ENCODE measurements at places on chromosomes 13 and 19.

GRCh38 chr19:5430237-5430636 is 25.0 kb upstream of the ZNRF4 start:
- DNase-seq = no peak

- no peak for DNase-seq
Observed at GRCh38 chr13:100089465-100090032, 656 bp downstream of the PCCA start.

DNA sequence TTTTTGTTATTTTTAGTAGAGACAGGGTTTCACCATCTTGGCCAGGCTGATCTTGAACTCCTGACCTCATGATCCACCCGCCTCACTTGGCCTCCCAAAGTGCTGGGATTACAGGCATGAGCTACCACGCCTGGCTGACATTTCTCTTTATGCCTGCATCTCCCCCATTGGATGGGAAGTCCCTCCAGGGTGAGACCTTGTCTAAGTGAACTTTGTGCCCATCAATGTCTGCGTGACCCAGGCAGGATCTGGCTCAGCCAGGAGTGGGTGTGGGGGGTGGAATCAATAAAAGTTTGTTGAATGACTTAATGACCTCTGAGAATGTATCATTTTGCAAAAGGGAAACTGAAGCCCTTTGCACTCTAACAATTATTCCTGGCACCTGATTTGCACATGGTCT is 1.8 kb upstream of the ARRDC5 start:
- DNase-seq = no peak

DNA sequence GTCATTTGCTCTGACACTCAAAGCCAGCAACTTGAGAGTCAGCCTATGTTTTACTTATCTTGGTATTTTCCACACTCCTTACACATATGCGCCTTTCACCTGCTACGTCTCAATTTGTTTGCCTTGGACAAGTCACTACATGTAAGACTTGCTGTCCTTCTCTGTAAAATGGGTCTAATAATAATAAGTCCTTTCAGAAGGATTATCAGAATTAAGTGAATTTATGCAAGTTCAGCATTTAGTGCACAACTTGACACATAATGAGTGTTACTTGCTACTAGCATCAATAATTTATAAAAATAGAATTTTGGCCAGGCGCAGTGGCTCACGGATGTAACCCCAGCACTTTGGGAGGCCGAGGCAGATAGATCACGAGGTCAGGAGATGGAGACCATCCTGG is 71.1 kb upstream of the UBL3 start:
- DNase-seq = no peak

- DNase-seq = no peak
Observed at GRCh38 chr13:46687810-46688209, 109.2 kb downstream of the ESD start.

DNA sequence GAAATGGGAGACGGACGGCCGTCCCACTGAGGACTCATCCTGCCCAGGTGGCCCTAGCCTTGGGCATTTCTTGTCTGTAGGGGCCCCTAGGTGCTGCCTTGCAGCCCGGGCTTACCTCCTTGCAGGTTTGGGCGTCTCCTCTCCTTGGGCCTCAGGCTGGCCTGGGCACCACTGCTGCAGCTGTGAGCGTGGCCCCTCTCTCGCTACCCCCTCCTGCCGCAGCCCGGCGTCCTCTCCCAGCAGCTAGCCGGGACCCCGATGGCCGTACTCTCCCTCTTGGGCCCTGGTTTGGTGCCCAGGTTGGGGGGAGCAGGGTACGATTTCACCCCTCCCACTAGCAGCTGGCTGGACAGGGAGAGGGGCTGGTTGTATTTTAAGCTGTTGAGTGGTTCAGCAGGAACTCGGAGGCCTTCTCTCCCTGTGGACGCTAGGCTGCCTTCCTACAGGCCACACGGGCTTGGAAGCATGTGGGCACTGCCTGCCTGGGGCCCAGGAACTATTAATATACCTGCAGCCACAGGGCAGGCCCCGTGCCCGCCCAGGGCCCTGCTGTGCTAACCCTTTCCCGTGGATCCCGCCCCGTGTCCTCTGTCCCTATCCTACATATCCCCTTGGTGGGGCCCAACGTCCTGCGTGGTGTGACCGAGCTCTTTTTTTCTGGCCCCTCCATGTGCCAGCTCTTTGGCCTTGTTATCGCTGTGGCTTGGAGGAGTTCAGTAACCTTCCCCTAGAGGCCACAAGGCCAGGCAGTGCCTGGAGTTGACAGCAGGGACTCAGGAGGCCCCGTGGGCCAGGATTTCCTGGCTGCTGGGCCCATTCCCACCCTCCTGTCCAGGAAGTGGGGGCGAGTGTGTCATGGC is 11.7 kb downstream of the NDUFB7 start:
- no peak for DNase-seq

- peak; percentile 87 for DNase-seq
Observed at GRCh38 chr19:7868671-7869452, 5.3 kb downstream of the PRR36 start.

GRCh38 chr13:107994137-107994536 is 221.2 kb downstream of the LIG4 start:
- DNase-seq = no peak

DNA sequence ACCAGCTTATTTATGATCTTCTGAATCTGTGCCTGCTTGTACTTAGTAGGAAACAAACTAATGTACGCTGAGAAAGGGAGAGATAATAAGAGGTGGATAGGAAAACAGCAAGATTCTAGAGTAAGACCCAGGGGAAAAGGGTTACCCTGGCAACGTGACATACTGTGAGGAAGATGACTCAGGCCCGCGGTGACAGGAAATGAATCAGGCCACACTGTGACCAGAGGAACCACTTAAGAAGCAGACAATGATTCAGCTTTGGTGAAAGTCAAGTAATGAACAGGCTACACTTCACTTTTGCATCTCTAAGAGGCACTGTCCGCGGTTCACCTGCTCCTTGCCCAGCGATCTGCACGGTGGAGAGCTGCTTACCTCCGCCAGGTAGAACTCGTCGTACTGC is 158.2 kb downstream of the NALCN start:
- peak; percentile 59 for DNase-seq

DNA sequence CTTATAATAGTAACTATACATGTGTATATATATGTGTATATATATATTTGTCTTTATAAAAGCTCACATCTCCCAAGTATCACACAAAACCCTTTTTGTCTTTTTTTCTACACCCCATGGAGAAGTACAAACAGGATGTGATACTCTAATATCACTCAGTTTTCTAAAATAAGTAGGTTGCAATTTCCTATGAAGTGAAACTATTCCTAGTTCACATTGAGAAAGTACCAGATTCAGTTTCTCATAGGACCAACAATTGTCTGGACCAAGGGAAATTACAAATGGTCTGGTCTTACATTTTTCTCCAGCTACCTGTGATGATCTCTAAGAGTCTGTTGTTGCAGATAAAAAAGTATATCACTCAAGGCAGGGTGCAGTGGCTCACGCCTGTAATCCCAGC is 17.9 kb upstream of the LILRB1 start:
- DNase-seq = no peak

DNA sequence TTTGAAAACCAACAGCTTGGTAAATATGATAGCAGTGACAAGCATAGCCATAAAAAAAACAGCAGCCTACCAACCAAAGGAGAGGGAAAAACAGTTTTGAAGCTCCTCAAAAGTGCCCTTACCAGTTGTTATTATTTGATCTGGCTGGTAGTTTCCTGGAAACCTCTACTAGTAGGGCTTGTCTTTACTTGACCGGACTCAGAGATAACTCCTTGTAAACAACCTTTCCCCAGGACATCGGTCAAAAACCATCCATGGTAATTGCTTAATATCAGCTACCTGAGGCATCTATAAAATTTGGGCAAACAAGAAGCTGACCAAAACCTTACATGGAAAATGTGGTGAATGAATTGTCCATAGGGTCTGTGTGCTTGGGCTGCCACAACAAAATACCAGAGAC is 210.9 kb downstream of the FGF14 start:
- no peak for DNase-seq

DNA sequence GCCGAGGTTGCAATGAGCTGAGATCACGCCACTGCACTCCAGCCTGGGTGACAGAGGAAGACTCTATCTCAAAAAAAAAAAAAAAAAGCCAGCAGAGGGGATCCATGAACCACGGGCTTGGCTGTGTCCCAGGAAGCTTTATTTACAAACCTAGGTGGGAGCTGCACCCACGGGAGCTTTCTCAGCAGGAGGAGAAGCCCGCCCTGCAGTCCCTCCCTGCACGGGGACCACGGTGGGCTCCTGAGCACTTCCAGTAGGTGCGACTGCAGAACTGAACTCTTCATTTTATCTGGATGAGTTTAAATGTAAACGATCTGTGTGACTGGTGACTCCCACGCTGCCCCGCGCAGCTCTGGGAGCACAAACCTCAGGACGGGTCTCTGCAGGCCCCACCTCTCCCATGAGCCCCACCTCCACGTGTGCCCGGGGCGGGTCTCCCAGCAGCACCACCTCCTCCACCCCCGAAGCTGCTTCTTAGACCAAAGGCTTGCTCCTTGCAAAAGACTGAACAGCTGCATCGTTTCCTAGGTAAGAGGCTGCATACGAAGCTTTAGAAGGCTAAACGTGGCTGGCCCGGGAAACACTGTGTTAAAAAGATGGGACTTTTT is 66.4 kb downstream of the SPACA7 start:
- DNase-seq = peak; percentile 46

DNA sequence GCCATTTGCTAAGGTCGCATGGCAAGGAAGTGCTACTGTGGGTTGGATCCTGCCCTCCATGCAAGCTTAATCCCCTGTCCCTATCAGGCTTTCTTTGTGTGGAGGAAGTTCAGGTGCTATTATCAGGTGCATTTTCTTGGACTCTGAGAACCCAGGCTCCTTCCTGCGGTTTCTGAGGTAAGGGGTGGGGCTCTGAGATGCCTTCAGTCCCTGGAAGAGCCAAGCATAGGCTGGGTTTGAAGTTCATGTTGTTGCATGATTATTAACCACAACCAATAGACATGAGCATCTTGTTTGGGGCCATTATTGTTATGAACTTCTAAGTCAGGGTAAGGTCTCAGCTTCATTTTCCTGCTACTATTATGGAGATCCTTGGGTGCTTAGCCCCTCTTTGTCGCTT is 109.5 kb downstream of the NALCN start:
- DNase-seq = no peak

GRCh38 chr19:2455851-2456570 is 748 bp downstream of the LMNB2 start:
- DNase-seq = peak; percentile 78

- no peak for DNase-seq
Observed at GRCh38 chr13:94495806-94496205, 16.3 kb upstream of the DCT start.

DNA sequence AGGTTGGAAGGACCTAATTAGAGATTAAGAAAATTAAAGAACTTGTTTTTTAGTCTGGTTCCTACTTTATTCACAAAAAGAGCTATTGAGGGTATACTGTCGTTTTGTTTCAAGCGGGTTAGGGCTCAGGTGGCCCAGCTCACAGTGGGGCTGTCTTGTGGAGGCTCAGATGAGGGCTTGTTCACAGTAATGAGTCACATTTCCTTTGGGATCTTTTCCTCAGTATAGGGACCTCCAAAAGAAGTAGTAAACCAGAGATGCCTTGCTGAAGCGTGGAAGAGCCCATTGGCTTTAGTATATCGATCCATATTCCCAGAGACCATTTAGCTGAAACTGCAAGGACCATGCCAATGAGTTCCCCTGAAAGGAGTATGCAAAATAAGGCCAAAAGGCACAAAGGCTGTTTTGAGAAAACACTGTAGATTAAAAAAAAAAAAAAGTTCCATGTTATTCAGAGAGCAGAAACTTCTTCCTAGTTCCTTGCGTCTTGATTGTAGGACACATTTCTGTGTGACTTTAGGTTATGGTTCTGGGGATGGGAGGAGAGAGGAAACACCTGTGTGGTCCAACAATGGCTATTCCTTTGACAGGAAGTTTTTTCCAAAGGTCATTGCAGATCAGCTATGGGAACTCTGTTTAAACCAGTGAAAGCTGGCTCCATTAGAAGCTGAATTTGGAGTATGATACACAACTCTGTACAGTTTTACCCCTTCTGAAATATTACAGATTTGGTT is 32.8 kb upstream of the GPI start:
- DNase-seq = no peak

GRCh38 chr13:105319875-105320274 is 1215.6 kb downstream of the EFNB2 start:
- no peak for DNase-seq

- DNase-seq = peak; percentile 84
Observed at GRCh38 chr19:45670670-45671453, 2.8 kb downstream of the GIPR start.

DNA sequence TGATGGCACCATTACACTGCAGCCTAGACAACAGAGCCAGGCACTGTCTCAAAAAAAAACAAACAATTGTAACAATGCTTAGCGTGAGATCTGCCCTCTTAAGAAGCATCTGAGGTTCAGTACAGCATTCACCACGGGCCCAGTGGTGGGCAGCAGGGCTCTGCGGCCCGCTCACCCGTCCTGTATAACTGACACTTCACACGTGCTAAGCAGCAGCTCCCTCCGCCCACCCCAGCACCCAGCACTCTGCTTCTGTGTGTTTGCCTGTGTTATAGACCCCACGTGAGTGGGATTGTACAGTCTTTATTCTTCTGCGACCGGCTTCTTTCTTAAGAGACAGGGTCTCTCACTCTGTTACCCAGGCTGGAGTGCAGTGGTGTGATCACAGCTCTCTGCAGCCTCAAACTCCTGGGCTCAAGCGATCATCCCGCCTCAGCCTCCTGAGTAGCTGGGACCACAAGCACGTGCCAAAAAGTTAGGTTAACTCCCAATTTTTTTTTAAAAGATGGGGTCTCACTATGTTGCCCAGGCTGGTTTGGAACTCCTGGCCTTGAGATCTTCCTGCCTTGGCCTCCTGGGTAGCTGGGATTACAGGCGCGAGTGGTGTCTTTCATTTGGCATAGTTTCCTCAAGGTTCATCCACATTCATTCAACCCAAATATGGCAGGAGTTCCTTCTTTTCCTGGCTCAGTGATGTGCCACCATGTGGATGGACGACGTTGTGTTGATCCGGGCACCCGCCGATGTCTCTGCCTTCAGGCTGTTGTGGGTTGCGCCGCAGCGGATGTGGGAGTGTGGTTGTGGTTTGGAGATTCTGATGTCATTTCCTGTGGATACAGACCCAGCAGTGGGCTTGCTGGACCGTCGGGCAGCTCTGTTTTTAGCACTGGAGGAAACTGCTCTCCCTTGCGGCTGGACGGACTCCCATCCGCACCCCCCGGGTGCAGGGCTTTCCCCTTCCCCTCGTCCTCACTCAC is 170.0 kb downstream of the KDM4B start:
- peak; percentile 92 for DNase-seq

GRCh38 chr13:79837741-79838450 is 356.9 kb downstream of the NDFIP2 start:
- no peak for DNase-seq

GRCh38 chr19:45553464-45553863 is 31.1 kb downstream of the OPA3 start:
- no peak for DNase-seq

GRCh38 chr13:109012115-109012514 is 382.7 kb downstream of the MYO16 start:
- DNase-seq = no peak
